AG09319 (cell line): ENCODE measurements at places on chromosomes 6 and 20.

DNA sequence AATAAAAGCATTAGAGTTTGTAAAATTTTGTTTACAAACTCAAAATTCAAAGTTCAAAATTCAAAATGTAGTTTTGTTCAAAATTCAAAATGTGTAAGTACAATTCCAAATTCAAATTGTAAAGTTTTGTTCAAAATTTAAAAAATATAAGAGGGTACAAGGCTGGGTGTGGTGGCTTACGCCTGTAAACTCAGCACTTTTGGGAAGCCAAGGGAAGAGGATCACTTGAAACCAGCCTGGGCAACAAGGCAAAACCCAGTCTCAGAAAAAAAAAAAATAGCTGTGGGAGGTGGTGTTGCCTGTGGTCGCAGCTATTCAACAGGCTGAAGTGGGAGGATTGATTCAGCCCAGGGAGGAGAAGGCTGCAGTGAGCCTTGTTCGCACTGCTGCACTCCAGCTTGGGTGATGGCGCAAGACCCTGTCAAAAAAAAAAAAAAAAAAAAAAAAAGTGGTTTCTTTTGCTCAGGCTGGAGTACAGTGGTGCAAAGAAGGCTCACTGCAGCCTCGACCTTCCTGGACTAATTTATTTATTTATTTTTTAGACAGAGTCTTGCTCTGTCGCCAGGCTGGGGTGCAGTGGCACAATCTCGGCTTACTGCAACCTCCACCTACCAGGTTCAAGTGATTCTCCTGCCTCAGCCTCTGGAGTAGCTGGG is 5.4 kb upstream of the ZBTB12 start:
- peak; percentile 64 for DNase-seq

- DNase-seq, result no peak
These were observed 394.9 kb downstream of the MAFB start for GRCh38 chr20:40294175-40294574.

GRCh38 chr20:11585752-11586352 is 331.8 kb upstream of the BTBD3 start:
- no peak for DNase-seq

DNA sequence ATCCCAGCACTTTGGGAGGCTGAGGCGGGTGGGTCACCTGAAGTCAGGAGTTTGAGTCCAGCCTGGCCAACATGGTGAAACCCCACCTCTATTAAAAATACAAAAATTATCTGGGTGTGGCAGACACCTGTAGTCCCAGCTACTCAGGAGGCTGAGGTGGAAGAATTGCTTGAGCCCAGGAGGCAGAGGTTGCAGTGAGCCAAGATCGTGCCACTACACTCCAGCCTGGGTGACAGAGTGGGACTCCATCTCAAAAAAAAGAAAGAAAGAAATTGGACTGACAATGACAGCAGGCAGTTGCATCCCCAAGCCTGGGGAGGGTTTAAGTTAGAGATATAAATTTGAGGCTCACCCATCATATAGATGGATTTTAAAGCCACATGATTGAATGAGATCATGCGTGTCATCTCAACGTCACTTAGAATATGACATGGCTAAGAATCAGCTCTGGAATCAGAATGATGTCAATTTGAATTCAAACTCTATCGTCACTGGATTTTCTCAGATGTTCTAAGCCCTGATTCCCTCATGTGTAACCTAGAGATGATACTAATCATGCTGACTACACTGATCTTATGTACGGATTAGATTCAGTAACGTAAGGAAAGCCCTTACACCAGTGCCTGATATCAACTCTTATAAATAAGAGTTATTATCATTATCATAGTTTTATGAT is 534.0 kb upstream of the JARID2 start:
- no peak for DNase-seq

GRCh38 chr6:31075528-31075927 is 36.8 kb downstream of the C6orf15 start:
- DNase-seq, result no peak

GRCh38 chr6:12865671-12866181 is 149.2 kb downstream of the PHACTR1 start:
- DNase-seq, result no peak

DNA sequence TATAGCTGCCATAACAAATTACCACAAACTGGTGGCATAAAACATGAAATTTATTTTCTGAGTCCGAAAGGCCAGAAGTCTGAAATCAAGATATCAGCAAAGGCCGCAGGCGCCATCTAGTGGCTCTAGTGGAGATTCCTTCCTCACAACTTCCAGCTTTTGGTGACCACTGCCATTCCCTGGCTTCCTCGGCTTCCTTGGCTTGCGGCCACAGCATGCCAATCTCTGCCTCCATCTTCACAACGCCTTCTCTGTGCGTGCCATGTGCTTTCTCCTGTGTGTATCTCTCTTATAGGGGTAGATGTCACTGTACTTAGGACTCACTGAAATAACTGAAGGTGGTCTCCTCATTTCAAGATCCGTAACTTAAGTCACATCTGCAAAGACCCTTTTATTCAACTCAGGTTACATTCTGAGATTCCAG is 5.4 kb upstream of the PLAGL1 start:
- DNase-seq, result peak; percentile 52

DNA sequence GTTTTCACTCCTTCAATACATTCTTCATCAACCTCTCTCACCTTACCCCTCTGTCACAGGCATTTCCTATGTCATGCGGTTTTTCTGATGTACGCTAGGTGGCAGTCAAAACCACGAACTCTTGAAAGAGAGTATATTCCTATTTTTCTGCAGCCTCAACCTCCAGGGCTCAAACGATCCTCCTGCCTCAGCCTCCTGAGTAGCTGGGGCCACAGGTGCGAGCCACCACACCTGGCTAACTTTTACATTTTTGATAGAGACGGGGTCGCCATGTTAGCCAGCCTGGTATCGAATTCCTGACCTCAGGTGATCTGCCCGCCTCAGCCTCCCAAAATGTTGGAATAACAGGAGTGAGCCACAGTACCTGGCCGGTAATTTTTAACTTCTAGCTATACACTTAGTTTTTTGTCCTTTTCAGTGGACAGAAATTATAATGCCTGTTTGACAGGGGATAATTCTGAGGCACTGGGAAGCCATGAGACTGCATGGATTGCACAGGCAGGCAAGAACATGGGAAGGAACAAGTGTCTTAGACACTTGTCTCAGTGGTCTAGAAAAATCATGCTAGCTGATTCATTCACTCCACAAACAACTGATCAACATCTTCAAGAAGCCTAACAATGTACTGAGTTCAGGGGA is 22.5 kb upstream of the HFE start:
- no peak for DNase-seq

DNA sequence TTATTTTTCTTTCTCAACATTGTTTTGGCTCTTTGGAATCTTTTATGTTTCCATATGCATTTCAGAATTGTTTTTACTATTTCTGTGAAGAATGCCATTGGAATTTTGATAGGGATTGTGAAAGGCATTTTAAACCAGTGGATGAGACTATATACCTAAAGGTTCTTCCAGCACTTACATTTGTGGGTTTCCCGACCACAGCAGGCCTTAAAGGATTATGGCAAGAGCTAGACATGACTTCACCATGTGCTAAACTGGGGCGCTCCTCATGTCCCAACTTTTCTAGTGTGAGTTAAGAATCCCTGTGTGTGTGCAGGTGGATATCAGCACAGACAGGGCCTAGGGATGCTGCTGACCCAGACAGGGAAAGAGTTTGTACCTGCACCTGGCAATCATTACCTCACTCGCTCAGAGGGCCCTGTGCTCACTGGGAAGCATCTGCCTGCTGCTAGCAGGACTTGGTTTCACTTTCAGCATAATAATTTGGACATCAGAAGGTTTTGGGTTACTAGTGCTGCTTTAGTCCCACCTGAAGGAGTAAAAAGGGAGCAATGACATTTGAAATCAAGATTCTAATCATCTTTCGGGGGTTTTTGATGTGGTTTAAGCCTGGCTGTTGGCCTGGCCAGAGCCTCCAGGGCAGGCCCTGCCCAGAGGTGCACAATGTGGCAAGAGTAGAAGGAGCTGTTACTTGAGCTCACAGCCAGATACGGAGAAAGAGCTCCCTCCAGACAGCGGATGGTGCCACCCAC is 137.1 kb downstream of the CDC5L start:
- DNase-seq, result no peak

GRCh38 chr6:85660181-85660611 is 17.5 kb upstream of the SYNCRIP start:
- peak; percentile 71 for DNase-seq

GRCh38 chr6:93515736-93516135 is 96.4 kb upstream of the EPHA7 start:
- DNase-seq, result no peak

GRCh38 chr6:137811121-137811915 is 55.7 kb upstream of the TNFAIP3 start:
- DNase-seq, result peak; percentile 35
